ENCODE measurements at places on chromosomes 12 and 14.
A peak's percentile ranks its signal among the peaks of the same experiment; 100 is the strongest.

- DNase-seq, result no peak
These were observed 21.3 kb downstream of the POU6F1 start for GRCh38 chr12:51196547-51196946.

GRCh38 chr14:102686196-102686801 is 91.0 kb upstream of the TRAF3 start:
- no peak for DNase-seq

- no peak for DNase-seq
These were observed 12.7 kb downstream of the INF2 start for GRCh38 chr14:104702106-104702505.

DNA sequence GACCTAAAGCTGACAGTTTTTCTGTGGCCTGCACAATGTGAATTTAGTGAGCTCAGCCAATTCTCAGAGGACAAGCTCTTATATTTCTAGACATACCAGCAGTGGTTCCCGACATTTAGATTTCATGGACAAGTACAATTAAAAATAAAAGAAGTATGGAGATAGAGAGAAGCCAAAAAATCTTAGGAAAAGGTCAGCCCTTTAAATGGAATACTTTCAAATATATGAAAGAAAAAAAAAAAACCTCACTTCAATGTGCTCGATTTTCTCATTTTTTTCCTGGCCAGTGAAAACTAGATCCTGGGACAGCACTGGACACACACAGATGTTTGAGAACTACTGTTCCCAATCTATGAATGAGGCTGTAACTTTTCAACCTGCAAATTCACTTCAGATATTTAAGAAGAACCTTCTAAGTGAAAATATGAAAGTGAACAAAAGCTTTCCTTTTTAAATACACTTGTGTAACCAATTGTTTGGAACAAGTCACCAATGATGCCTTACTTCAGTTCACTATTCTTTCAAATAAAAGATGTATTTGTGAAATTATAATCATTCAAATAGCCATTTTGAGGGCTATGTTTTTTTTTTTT is 109.4 kb downstream of the SLC38A1 start:
- no peak for DNase-seq

DNA sequence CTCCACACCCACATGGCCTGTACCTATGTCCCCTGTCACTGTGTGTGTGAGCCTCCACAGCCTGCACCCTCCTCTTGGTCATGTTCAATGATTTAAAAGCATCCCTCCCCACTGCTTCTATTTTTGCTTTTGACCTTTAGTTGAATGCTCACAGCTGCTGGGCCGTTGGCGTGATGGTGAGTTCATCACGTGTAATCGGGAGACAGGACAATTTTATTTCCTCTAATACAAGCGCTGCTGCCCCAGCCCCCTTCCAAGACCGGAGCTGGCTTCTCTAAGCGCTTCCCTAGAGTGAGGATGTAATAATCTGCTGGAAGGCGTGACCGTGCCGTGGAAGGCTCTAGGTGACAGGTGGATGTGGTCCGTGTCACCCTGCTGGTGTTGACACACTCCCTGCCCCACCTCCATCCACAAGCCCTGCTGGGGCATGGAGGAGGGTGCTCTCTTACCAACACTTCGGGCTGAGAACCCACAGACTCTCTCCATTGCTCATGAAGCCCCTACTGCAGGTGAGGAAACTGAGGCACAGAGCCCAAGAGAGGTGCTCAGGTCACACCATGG is 25.4 kb downstream of the CCDC85C start:
- no peak for DNase-seq

GRCh38 chr14:59306775-59307174 is 118.3 kb downstream of the DAAM1 start:
- no peak for DNase-seq

DNA sequence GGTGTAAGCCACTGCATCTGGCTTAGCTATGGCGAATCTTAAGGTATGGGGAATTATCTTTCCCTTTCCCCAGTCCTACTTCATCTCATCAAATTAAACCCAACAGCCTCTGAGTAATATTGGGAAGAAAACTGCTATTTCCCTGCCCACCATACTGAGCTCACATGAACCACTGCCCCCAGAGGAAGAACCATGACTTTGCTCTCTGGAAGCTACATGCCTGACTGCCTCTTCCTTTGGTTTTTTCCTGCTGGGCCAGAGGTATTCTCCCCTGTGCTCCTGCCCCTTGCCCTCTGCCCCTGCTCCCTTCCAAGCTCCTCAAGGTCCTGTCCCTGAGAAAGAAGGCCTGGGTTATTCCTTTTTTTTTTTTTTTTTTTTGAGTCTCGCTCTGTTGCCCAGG is 15.2 kb downstream of the RILPL2 start:
- no peak for DNase-seq

DNA sequence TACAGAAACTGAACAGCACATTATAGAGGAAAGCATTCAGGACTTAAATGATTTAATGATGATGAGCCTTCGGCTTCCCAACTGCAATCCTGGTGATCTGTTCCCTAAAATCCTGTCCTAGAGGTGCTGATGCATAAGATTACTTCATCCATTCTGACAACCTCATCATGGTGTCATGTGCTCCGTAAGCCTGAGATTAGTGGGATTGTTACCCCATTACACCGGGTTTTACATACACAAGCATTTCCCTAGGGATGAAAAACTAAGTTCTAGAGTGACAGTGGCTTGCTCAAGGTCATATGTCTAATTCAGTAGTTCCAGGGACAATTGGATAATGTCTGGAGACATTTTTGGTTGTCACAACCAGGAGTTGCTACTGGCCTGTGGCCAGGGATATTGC is 2.5 kb upstream of the RNASE13 start:
- no peak for DNase-seq

- no peak for DNase-seq
These were observed 18.3 kb upstream of the ATP2A2 start for GRCh38 chr12:110262442-110263388.

GRCh38 chr14:36176524-36176923 is at the start of gene PTCSC3:
PTCSC3 (minus strand) TSS chr14:36176722.
- DNase-seq, result no peak

GRCh38 chr14:76154539-76155126 is 2.9 kb downstream of the GPATCH2L start:
- no peak for DNase-seq

DNA sequence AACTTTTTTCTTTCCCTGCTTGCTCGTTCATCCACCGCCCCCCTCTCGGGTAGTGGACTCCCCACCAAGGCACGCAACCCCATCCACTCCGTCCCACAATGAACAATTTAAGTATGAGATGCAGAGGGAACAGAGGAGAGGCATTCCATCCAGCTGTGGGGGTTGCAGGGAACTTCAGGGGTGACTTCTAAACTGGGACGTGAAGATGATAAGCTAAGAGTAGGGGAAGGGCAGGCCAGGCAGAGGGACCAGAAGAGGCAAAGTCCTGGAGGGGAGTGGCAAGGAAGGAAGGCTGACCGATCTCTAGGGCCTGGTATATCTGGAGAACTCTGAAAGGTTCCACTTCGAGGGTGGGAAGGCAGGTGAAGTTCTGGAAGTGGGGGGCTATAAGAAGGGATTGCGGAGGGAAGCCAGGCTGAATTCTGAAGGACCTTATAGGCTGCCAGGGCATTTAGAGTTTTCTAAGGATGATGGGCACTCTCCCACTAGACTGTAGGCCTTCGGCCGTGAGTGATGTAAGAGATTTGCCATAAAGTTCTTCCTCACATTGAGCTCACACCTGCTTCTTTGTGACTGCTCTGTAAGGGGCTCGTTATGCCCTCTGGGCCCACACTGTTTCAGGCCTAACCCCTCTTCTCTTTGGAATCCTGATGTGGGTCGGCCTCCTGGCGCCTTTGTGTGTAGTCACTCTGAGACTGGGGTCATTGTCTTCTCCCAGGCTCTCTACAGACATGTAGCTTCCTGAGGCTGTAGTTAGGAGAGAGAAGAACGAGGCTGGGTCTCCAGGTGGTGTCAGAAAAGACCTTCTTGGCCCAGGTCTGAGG is 12.1 kb downstream of the NFATC4 start:
- no peak for DNase-seq

DNA sequence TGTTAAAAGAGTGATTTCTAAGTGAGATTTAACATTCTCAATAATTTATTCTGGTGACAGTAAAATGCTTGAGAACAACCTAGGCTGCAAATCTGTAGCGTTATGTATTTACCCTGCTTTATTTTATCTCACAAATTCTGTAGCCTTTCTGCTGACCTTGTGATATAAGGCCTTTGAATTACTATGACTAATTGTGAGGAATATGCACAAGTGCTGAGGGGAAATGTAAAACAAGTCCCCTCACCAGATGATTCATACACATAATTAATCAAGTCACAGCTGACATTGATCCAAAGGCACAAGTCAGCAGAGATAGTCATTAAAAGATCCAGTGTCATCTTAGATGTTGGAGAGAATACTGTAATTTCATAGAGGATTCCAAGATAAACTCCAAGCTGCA is 992.7 kb upstream of the USP15 start:
- DNase-seq, result no peak

GRCh38 chr12:87678453-87678852 is 350.7 kb downstream of the C12orf50 start:
- DNase-seq, result no peak

DNA sequence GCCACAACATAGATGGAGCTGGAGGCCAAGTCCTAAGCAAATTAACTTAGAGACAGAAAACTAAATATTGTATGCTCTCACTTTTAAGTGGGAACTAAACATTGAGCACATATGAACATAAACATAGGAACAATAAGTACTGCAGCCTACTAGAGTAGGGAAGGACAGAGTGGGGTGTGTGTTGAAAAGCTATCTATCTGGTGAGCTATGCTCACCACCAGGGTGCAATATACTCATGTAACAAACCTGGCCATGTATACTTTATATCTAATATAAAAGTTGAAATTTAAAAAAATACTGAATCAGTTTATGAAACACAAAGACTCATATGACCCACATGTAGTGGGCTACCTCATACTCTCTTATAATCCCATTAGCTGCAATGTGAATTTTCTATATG is 1305.0 kb downstream of the LRFN5 start:
- no peak for DNase-seq

DNA sequence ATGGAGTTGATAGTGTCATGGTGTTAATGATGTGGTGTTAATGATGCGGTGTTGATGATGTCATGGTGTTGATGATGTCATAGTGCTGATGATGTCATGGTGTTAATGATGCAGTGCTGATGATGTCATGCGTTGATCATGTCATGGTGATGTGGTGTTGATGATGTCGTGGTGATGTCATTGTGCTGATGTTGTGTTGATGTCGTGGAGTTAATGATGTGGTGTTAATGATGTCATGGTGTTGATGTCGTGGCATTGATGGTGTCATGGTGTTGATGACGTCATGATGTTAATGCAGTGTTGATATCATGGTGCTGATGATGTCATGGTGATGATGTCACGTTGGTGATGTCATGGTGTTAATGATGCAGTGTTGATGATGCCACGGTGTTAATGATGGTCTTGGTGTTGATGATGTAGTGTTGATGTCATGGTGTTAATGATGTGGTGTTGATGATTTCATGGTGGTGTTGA is 49.1 kb upstream of the RIMBP2 start:
- peak; percentile 40 for DNase-seq

- no peak for DNase-seq
These were observed 11.6 kb upstream of the GXYLT1 start for GRCh38 chr12:42156232-42156631.

GRCh38 chr14:22095860-22096513 is 422.4 kb upstream of the OR4E1 start:
- DNase-seq, result no peak

- peak; percentile 49 for DNase-seq
These were observed 15.4 kb upstream of the CARMIL3 start for GRCh38 chr14:24036169-24036962.

DNA sequence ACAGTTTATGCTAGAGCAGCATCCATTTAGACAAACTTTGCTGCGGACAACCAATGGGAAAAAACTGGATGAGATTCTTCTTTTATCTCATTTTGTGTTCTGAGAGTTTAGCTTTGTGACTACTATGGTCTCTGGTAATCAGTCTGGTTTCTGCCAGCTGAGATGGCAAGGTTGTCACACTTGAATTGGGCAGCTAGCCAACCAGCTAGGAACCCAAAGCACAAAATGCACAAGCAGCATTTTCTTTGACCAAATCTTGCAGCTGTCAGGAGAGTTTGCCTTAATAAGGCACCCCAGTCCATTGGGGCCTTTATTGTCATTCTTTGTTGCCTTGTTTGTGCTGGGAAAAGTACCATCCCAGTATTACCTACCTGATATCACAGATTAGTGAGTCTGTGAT is 34.0 kb upstream of the ETV6 start:
- no peak for DNase-seq

GRCh38 chr12:127925971-127926370 is 341.0 kb upstream of the TMEM132C start:
- DNase-seq, result no peak

- no peak for DNase-seq
These were observed 48.4 kb downstream of the RIN3 start for GRCh38 chr14:92561906-92562479.

DNA sequence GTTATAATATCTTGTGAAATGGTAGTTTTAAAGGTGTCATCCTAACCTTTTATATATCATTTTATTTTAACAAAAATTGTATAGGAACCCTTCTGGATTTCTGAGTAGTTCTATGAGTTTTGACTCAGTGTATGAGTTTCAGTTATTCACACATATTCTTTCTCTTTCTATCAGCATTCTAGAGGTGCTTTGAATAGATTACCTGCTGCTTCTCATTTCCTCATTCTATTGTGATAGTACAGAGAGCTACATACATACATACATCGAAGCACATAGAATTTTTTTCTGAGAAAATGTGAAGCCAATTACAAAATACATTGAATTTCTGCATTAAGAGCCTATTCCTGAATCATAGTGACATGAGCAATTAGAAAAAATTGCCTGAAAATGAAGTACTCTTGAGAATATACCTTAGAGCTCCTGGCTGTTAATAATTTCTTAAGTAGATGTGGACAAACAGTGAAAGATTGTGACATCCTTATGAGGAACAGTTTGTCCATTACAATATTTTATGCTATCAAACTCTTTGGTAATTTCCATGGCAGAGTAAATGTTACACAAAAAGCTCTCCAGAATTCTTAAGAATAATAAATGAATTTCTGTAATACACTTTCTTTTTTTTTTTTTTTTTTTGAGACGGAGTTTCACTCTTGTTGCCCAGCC is 556.6 kb downstream of the TRHDE start:
- DNase-seq, result no peak

GRCh38 chr14:72495668-72496067 is 398.2 kb downstream of the DPF3 start:
- no peak for DNase-seq
